ENCODE measurements at places on chromosomes 6 and 20.

DNA sequence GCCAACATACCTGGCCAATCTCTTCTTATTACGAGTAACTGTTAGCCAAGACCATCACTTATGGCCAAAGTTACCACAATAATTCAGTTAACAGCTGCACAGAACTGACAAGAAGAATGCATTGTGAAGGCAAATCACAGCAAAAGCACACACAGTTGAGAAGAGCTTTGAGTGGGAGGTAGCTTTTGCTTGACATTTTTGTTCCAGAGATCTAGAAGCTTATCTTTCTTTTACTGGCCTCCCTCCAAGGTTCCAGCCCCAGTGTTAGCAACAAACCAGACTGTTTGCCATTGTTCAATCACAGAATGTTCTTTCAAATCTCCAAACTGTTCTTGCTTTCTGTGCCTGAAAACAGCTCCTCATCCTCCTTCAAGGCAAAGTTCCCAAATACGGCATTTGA lies 35.9 kb upstream of the IRAK1BP1 start:
- DNase-seq = no peak

DNA sequence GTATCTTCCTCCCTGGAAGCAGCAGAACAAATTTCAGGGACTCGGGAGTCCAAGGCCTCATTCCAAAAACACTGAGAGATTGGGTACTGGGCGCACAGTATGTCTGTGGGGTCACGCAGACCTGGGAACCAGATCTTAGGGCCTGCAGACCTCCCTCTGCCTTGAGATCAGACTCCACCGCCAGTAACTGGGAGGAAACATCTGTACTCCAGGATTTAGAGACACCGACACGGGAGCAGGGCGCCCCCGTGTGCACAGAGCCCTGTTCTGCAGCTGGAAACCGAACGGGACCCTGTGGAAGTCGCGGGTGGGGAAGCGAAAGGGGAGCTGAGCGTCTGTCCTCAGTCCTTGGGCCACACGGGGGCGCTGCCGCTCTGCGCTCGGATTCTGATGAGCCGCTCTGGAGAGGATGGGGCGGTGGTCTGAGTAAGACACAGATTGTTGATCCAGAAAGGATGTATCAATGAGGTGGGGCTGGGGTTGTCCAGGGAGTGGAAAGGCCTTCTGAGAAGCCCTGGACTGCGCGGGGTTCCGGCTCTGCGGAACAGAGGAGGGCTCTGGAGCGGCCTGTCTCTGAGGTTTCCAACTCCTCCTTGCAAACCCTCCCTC lies 35.7 kb upstream of the HLA-E start:
- DNase-seq = peak; percentile 97

DNA sequence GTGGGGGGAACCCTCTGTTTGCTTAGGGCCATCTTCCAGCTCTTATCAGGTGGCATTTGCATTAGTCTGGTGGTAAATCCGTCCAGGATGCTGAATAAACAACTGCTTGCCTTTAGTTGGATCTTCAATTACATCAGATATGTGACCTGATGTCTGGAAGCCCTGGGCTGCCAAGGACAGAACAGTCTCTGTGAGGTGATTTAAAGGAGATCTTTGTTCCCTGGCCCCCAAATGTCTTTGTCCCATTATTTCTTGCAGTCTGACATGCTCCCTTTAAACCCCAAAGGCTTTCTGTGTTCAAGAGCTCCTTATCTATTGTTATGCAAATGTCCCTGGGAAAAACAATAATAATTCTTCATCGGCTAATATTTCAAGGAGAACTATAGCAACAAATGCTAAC lies 84.6 kb upstream of the SPTLC3 start:
- no peak for DNase-seq

DNA sequence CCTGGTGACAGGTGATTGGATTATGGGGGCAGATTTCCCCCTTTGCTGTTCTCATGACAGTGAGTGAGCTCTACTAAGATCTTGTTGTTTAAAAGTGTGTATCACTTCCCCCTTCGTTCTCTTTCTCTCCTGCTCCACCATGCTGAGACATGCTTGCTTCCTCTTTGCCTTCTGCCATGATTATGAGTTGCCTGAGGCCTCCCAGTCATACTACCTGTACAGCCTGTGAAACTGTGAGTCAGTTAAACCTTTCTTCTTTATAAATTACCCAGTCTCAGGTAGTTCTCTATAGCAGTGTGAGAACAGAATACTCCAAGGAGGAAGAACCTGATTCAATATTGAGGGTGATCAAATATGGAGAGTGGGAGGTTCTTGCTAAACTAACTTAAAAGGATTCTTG lies 724.9 kb downstream of the DOK5 start:
- DNase-seq = no peak

DNA sequence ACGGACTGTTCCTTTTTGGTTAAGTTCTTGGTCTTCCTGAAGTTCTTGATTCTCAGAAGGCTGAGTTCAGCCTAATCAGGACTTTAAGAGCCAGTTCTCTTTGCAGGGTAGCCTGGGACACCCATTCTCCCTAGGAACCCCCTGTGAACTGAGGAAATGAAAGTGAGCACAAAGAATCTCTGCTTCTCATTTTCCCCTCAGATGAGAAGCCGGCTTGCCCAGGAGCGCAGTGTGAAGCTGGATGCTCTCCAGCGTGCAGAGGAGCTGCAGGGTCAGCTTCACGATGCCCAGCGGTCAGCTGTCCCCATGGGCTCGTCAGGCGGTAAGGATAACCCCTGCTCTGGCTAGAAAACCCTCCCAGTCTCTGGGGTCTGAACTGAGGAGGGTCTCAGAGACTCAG lies 34.0 kb downstream of the CD164 start:
- DNase-seq = no peak

DNA sequence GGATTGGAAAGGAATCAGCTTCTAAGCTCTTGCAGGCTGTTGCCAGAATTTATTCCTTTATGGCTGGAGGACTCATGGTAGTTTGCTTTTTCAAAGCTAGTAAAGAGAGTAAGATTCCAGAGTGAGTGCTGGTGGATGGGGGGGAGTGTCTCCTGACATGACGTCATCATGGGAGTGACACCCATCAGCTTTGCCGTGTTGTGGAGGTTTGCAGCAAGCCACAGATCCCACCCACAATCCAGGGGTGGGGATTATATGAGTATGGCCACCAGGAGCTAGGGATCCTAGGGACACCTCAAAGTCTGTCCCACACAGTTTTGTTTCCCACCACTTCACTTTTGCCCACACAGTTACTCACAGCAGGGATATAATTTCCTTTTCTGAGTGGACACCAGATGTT lies 28.7 kb upstream of the PMEPA1 start:
- no peak for DNase-seq

DNA sequence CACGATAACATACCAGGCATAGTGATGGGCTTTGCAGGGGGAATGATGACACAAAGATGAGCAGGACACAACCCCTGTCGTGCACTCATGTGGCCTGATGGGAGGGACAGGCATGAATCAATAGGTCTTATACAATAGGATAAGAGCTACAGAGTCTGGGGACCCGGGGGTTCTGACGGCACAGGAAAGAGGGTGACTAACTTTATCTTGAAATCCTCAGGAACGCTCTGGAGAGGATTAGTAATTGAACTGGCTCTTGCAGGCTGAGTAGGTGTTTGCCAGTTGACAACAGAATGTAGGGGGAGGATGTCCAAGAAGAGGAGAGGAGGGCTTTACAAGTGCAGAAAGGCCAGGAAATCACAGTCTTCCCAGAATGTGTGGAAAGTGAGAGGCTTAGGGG lies 219.9 kb upstream of the ECI2 start:
- peak; percentile 18 for DNase-seq

GRCh38 chr20:43726811-43727338 lies at the start of gene GTSF1L:
Gene GTSF1L (minus strand): TSS chr20:43727002. CDS start chr20:43726694, 308 bp downstream.
- DNase-seq = no peak

DNA sequence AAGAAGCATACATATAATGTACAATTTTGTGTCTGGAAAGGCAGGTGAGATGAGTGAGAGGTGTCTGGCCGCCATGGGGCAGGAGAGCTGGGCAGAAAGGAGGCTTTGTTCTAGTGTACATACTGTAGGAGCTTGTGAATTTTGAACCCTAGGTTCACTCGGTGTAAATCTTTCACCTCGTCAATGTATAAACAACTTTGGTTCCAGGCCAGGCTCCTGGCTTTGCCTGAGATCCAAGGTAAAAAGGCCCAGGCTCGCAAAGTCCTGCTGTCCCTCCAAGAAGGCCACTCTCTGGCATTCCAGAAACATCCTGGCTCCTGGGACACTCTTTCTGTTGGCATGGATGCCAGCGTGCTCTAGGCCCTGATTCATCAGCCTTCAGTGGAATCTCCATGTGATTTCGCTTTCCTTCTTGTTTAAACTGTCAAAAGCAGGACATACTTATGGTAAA lies 7.1 kb upstream of the SLC22A7 start:
- DNase-seq = no peak

DNA sequence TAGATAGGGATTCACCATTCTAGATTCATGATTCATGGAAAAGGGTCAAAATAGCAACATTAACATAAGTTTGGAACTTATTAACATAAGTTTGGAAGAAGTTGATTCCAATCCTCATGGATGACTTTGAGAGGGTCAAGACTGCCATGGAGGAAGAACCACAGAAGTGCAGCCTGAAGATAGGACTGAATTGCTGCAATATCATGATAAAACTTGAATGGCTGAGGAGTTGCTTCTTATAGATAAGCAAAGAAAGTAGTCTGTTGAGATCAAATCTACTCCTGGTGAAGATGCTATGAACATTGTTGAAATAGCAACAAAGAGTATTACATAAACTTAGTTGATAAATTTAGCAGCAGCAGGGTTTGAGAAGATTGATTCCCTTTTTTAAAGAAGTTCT lies 62.2 kb downstream of the GMDS start:
- no peak for DNase-seq

DNA sequence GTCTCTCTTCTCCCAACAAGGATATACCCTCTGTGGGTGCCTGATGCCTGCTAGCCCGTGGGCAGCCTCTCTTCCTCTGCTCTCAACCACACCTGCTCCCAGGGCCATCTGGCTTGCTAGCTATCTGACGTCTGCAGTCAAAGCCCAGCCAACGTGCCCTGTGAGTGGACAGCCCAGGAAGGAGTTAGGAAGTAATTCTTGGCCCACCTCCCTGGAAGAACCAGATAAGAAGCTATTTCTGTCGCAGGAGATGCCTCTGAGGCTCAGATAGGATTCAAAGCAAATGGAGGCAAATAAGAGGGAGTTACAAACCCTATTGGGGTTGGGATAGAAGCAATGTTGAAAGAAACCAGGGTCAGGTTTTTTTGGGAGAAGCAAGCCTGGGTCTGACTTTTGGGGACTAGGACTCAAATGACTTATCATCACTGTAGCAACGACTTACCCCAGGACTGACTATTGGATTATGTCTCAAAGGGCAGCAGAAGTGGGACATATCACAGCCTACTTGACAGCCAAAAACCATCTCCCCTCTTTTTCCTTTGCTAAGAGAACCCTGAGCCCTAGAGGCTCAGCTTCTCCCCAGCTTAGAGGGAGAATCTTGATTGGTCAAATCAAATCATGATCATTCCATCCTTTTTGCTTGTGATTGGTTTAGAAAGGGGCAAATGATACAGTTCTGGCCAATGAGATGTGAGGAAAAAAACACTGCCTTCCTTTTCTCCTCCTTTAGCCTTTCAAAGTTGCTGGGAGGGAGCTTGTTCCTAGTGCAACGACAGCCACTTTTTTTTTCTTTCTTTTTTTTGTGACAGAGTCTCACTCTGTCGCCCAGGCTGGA lies 18.0 kb upstream of the CDK5RAP1 start:
- DNase-seq = no peak

DNA sequence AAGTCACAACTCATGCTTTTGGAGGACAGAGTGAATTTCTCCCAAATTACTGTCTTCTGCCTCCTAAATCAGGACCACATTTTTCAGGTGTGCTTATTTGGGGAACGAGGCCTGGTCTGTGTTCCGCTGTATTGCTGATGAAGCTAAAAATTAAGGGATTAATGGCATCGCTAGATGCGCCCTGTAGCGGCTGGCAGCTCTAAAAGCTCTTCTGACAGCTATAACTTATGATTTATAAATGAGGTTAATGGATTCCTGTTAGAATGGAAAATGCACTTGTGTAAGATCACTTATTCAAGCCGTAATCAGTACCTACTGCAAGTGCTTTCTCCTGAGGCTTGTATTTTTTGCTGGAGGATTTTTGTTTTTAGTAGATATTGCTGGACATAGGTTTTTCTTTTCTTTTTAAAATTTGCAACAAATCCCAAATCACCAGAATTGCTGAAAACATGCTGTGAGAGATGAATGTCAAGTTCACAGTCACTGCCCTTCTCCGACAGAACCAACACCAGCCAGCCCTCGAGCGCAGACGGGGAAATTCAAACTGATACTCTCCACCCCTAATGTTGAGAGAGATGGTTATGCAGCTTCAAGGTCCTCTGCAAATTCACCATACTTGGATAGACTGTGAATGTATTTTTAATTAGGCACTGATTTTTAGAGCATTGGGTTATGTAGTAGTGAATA lies 49.1 kb downstream of the AKAP12 start:
- DNase-seq = no peak

DNA sequence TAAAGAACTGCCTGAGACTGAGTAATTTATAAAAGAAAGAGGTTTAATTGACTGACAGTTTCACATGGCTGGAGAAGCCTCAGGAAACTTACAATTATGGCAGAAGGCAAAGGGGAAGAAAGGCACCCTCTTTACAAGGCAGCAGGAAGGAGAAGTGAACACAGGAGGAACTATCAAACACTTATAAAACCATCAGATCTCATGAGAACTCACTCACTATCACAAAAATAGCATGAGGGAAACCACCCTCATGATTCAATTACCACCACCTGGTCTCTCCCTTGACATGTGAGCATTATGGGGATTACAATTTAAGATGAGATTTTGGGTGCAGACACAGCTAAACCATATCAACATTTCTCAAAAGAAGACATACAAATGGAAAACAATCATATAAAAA lies 266.3 kb downstream of the EPM2A start:
- DNase-seq = no peak

DNA sequence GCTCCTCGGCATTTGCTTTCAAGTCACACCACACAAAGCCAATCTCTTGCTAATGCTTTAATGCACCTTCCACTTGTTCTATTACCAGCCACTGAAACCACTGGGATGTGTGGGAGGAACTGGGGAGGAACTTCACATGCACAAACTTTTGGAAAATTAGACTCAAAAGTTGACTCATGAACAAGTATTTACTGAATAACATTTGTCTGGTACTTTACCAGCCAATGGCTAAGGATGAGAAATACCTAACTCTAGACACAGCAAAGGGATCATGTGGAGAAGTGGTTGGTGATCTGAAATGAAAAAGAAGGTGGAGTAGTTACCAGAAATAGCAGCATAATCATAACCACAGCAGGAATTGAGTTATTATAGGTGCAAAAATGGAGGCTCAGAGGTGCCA lies 554.0 kb upstream of the NOX3 start:
- DNase-seq = no peak

DNA sequence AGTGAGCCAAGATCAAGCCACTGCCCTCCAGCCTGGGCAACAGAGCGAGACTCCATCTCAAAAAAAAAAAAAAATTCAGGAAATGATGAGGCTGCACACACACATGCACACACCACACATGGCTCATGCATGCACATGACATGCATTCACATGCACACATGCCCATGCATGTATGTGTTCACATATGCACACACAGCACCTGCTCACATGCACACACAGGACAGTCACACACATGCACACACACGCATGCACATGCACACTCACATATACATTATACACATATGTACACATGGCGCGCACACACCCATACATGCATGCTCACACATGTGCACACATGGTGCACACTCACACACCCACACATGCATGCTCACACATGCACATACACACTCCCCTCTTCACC lies 22.5 kb downstream of the RIPOR3 start:
- DNase-seq = no peak

GRCh38 chr6:16493112-16493511 lies 254.7 kb downstream of the GMPR start:
- no peak for DNase-seq
